ENCODE measurements at places on chromosomes 2 and 18.

DNA sequence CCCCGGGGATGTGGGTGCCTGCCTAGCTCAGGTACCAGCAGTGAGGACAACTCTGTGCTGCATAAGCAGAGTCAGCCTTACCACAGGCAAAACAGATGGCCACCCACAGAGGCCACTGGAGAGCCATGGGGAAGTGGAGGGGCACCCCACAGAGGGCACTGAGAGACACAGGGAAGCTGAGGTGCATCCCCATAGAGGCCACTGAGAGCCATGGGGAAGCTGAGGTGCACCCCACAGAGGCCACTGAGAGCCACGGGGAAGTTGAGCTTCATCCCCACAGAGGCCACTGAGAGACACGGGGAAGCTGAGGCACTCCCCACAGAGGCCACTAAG lies 134.1 kb upstream of the EPAS1 start:
- no peak for DNase-seq

GRCh38 chr2:197241596-197241995 lies 69.0 kb downstream of the ANKRD44 start:
- no peak for DNase-seq

GRCh38 chr2:196128749-196129148 lies 42.6 kb downstream of the STK17B start:
- no peak for DNase-seq

DNA sequence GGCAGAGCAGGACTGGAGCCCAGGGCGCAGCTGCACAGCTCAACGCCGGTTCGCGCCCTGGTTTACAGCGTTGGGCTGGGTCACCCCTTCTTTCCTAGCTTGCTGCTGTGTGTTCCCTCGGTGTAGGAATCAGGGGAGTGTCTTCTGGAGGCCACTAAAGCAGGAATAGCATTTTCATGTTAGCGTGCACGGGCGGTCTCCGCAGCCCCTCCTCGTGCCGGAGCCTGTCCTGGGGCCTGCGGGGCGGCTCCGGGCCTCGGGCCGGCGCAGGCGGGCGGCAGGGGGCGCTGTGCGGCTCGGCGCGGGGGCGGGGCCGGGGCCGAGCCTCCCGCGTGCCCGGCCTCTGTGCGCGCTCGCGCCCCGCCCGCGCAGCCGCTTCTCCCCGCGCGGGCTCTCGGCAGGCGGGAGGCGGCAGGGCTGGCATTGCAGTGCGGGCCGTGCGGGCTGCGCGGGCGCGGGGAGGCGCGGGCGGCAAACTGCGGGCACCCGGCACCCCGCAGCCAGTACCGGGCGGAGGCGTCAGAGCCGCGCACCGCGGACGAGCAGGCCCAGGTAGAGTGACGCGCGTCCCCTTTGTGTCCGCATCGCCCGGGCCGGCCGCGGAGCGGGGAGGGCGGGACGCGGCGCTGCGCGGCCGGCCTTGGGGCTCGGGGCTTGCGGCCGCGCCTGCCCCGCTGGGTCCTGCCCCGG lies at the start of gene RNF144A:
TSS of gene RNF144A (plus strand) at position 342 of the 690 bp plus-strand sequence. CDS start 79,515 bp downstream, outside the sequence.
- no peak for DNase-seq

DNA sequence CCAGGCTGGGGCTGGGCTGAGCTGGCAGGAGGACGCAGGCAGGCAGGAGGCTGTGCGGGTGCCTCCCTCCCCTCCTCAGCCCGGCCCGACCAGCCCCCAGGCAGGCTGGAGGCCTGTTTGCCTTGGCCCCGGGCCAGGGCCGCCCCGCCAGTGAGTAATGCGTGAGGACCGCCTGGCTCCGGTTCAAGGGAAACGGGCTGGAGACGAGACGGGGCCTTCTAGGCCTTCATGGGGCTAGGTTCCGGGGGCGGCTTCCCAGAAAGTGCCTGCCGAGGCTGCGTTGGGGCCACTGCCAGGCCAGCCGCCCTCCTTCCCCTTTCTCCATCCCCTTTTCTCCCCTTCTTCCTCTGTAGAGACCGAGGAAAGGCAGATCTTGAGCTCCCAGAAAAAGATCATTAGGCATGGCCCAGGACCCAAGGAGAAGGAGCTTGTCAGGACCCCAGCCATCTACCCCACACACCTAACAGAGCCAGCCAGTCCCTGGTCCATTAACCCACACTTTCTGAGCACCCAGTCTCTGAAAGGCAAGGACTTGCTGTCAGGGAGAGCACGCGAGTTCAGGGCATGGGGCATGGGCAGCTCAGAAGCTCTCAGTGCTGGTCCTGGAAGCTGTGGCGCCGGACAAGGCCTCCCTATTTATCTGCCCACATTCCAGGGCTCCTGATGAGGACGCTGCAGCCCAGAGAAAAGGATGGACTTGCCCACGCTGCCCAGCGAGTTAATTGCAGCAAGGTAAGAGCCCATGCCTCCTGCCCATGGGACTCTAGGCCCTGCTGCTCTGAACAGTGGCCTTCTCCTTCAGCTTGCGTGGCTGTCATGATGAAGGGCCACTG lies 48.5 kb downstream of the SMAD7 start:
- DNase-seq: peak; percentile 95

DNA sequence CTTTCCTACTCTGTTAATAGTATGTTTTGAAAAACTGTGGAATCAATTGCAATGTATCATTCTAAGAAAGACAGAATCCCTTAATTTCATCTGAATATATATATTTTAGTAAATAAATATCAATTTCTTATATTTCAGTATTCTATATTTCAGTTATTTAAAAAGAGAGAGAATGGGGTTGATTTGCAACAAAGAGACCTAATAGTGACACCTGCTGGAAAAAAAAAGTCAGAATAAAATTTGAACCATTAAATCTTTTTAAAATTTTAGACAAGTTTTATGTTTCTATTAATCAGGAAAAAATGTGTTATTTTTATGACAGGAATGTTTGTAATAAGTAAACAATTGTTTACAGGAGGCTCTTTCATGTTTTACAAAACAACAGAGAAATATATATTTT lies 20.7 kb upstream of the CCNT2 start:
- DNase-seq: no peak

GRCh38 chr2:123999681-124000080 lies 25.4 kb upstream of the CNTNAP5 start:
- DNase-seq: no peak
